ENCODE measurements at places on chromosomes 2 and 18.

- DNase-seq: no peak
Observed at GRCh38 chr2:218877891-218878290, 2.8 kb upstream of the WNT10A start.

- DNase-seq: peak; percentile 47
Observed at GRCh38 chr18:80171054-80171872, 62.2 kb downstream of the ADNP2 start.

DNA sequence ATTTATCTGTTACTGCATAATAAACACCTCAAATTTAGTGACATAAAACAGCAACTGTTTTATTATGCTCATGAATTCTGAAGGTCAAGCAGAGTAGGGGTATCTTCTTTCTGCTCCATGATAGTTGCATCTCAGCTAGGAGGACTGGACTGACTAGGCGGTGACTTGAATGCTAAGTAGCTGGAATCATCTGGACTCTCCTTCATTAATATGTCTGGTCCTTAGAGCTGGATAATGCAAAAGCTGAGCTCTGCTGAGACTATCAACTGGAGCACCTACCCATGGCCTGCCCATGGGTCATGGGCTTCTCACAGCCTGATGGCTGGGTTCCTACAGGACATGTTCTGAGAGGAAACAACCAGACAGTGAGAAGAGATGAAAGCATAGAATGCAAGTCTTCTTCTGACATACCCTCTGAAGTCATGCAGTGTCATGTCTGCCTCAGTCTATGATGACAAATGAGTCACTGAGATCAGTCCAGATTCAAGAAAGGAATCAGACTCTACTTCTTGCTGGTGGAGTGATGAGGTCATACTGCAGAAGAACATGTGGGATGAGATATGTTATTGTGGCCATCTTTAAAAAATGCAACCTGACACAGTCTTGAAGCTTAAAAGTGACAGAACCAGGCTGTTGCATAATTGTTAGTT lies 174.2 kb upstream of the OSR1 start:
- no peak for DNase-seq

- no peak for DNase-seq
Observed at GRCh38 chr18:55318951-55319441, 269.0 kb downstream of the TCF4 start.
